Smooth muscle cell of the pulmonary artery (primary cell): ENCODE measurements at places on chromosomes 2 and 18. TPM values are rescaled to one million over a fixed set of nuclear protein-coding genes. Genes with fewer than 3 reads are reported as not detected.

CHRNA1 gene
- 0.10 and 0.33 TPM in 2 replicates for total RNA-seq

CRYGD gene
- total RNA-seq, result not detected in 2 replicates

LONRF2 gene
- 0.52 and 3.6 TPM in 2 replicates for total RNA-seq

EN1 gene
- total RNA-seq, result 0.03 and 0.91 TPM in 2 replicates

ICA1L gene
- 3.1 and 3.7 TPM in 2 replicates for total RNA-seq

MALL gene
- 47.8 and 48.5 TPM in 2 replicates for total RNA-seq

RRM2 gene
- total RNA-seq, result 5.6 and 9.8 TPM in 2 replicates

IL18R1 gene
- 2.3 and 8.3 TPM in 2 replicates for total RNA-seq

C2orf69 gene
- total RNA-seq, result 10.8 and 11.5 TPM in 2 replicates

FSIP2 gene
- total RNA-seq, result 0.03 and 0.13 TPM in 2 replicates

GRHL1 gene
- 0.20 and 0.33 TPM in 2 replicates for total RNA-seq

ATG16L1 gene
- total RNA-seq, result 34.0 and 47.7 TPM in 2 replicates

SERPINB13 gene
- total RNA-seq, result not detected in 2 replicates

KIAA2012 gene
- not detected in 2 replicates for total RNA-seq

PTCD3 gene
- total RNA-seq, result 67.5 and 71.9 TPM in 2 replicates

RPS27A gene
- 297 and 357 TPM in 2 replicates for total RNA-seq

CLEC4F gene
- total RNA-seq, result not detected in 2 replicates

USP14 gene
- 45.9 and 54.2 TPM in 2 replicates for total RNA-seq

MYL1 gene
- not detected in 2 replicates for total RNA-seq

KCNE4 gene
- 37.7 and 120 TPM in 2 replicates for total RNA-seq

SPHKAP gene
- 0.13 TPM in 1 of 2 replicates, not detected in the other for total RNA-seq

TP53I3 gene
- 16.8 and 25.8 TPM in 2 replicates for total RNA-seq

PIEZO2 gene
- 5.3 and 12.2 TPM in 2 replicates for total RNA-seq

ENOSF1 gene
- total RNA-seq, result 32.0 and 62.7 TPM in 2 replicates

TFCP2L1 gene
- total RNA-seq, result under 0.01 TPM in 1 of 2 replicates, not detected in the other

MROH2A gene
- not detected in 2 replicates for total RNA-seq

DOK6 gene
- total RNA-seq, result 2.8 and 14.1 TPM in 2 replicates

SLC16A14 gene
- 1.1 and 1.8 TPM in 2 replicates for total RNA-seq

CCDC102B gene
- total RNA-seq, result 7.1 and 64.7 TPM in 2 replicates

GLI2 gene
- 8.9 and 10.0 TPM in 2 replicates for total RNA-seq

AGXT gene
- not detected in 2 replicates for total RNA-seq

ERLEC1 gene
- total RNA-seq, result 130 and 174 TPM in 2 replicates
